Activated T-helper 17 cell treated with anti-CD3 and anti-CD28 coated beads, Interleukin-2, amount 50 U/mL, for 72 hours (primary cell): ENCODE measurements at places on chromosomes 7 and 10. TPM values are rescaled to one million over a fixed set of nuclear protein-coding genes. Genes with fewer than 3 reads are reported as not detected.
A peak's percentile ranks its signal among the peaks of the same experiment; 100 is the strongest.

Gene STEAP2
- 0.24 TPM for total RNA-seq

Gene NUTM2B
- total RNA-seq, result 0.45 TPM

Gene NODAL
- total RNA-seq, result not detected

- no peaks in the 10 kb centered on the region for H3K36me3 ChIP-seq
- H3K27ac ChIP-seq, result peak overlapping the region; percentile 58
- H3K4me3 ChIP-seq, result peak overlapping the region; percentile 47
- peaks cover 10% of the 10 kb centered on the region for H3K4me1 ChIP-seq
- ATAC-seq, result peak; percentile 84
- H3K27me3 ChIP-seq, result no peaks in the 10 kb centered on the region
These were observed 41.1 kb downstream of the ZC3HC1 start for GRCh38 chr7:130009848-130010688.

DNA sequence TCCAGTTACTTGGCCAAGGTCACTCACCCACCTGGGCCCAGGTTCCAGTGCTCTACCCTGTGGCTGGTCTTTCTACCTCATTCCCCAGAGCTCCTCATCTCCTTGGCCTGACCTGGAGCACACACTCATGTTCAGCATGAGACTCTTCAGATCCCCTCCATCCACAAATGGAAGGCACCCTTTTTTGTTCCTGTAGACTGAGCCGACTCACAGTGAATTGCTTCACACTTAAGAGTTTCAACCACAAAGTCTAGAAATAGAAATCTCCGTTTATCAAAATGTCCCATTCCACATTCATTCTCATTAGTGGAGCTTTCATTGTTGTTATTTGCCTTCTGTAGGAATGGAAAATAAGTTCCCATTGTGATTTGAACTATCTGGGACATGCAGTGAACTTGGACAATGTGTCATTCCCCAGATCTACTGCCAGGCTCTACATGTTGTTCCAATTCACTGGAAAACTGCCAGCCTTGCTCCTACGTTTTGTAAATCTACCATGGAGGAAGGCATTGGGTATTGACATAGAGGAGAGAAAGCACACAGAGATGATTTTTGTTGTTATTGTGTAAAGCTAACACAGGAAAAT is 125.3 kb upstream of the CELF2 start:
- no peak overlapping the region for H3K27ac ChIP-seq
- no peaks in the 10 kb centered on the region for H3K36me3 ChIP-seq
- H3K27me3 ChIP-seq, result peaks cover 27% of the 10 kb centered on the region
- no peaks in the 10 kb centered on the region for H3K4me1 ChIP-seq

GRCh38 chr10:101575091-101575490 is 13.0 kb downstream of the POLL start:
- H3K36me3 ChIP-seq, result peaks cover 4% of the 10 kb centered on the region
- H3K27ac ChIP-seq, result no peak overlapping the region
- no peaks in the 10 kb centered on the region for H3K27me3 ChIP-seq
- H3K4me3 ChIP-seq, result no peak overlapping the region
- H3K4me1 ChIP-seq, result no peaks in the 10 kb centered on the region
- ATAC-seq, result no peak

Gene KCNMA1
- 0.48 TPM for total RNA-seq

DNA sequence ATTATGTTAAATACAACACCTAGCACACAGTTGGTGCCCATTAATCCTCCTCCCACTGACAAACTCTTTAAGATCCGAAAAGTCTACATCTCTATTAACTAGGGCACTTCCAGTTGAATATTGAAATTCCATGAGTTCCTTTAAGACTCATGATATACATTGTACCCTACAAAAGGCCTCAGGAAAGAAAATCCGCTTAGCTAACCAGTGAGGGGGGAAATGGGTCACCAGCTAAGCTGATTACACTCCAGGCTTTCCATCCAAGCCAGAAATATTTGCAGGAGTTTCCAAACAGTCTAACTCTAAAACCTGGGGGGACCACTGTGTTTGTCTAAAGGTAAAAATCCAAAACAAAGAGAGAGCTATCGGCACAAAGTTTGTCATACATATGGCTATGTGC is 1.3 kb upstream of the LRIT2 start:
- H3K27ac ChIP-seq, result no peak overlapping the region
- ATAC-seq, result no peak
- H3K27me3 ChIP-seq, result peaks cover 34% of the 10 kb centered on the region
- no peak overlapping the region for H3K4me3 ChIP-seq
- no peaks in the 10 kb centered on the region for H3K36me3 ChIP-seq

DNA sequence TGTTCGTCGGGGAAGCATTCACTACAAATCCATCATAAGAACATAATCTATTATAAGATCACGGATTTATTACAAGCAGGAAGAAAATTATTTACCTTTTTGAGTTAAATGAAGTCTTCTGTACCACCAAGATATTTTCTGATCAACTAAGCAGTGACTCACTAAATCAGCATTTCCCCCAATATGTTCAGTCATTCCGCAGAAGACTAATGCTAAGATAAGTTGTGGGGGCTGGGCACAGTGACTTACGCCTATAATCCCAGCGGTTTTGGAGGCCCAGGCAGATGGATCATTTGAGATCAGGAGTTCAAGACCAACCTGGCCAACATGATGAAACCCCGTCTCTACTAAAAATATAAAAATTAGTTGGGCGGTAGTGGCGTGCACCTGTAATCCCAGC is 144.2 kb upstream of the EGR2 start:
- no peaks in the 10 kb centered on the region for H3K36me3 ChIP-seq
- H3K27ac ChIP-seq, result no peak overlapping the region
- no peak overlapping the region for H3K4me3 ChIP-seq

Gene LRIT2
- not detected for total RNA-seq

DNA sequence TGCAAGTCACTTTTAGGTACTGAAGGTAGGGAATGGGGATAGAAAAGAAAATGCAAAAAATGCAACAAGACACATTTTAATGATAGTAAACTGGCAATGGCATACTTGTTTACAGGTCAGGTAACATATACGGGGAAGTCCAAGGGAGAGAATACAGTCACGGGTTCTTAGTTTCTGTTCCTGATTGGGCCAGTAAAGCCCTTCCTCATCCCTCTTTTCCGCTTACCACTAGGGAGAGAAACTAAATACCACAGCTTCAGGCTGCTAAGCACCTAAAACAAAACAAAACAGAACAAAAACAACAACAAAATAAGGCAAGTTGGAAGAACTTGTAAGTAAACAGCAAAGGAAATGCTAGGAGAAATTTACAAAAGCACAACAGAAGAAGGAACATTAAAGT is 65.2 kb upstream of the OGDHL start:
- H3K27me3 ChIP-seq, result no peaks in the 10 kb centered on the region
- ATAC-seq, result no peak
- no peaks in the 10 kb centered on the region for H3K4me1 ChIP-seq
- H3K36me3 ChIP-seq, result peaks cover 71% of the 10 kb centered on the region
- H3K4me3 ChIP-seq, result no peak overlapping the region

Gene FAM237B
- not detected for total RNA-seq

DNA sequence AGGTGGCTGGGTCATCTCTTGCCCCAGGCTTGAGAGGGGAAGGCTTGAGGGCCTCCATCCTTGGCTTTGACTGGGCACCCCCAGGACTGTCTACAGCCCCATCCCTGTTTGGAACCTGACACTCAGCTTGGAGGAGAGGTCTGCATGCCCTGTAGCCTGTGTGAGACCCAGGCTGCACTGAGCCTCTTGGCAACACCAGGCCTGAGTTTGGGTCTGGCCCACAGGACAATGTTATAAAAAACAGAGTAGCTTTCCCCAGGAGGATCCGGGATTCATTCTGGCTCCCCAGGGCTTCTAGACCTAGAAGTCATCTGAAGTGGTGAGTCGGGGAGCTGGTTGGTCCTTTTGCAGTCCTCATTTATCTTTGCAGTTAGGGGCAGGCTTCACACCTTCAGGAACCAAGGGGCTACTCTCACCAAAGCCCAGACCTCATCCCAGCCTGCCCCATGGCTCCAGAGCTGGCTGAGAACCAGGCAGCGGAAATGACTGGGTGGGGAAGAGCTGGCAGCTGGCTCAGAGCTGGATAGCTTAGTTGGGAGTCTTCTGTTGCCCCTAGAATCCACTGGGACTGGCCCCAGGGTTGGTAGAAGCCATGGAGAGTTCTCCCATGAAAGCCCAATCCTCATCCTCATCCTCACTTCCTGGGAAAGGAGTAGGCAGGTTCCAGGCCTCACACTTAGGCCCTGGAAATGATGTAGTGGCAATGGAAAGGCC is 68.8 kb downstream of the ADCYAP1R1 start:
- no peak for ATAC-seq
- peaks cover 21% of the 10 kb centered on the region for H3K27me3 ChIP-seq
- peaks cover 3% of the 10 kb centered on the region for H3K4me1 ChIP-seq
- no peak overlapping the region for H3K4me3 ChIP-seq
- no peaks in the 10 kb centered on the region for H3K36me3 ChIP-seq

- no peaks in the 10 kb centered on the region for H3K27me3 ChIP-seq
- H3K36me3 ChIP-seq, result peaks cover 49% of the 10 kb centered on the region
- H3K4me1 ChIP-seq, result peaks cover 5% of the 10 kb centered on the region
- no peak overlapping the region for H3K27ac ChIP-seq
- no peak overlapping the region for H3K4me3 ChIP-seq
These were observed 4.8 kb upstream of the KCNIP2 start for GRCh38 chr10:101848408-101848807.

- no peaks in the 10 kb centered on the region for H3K4me1 ChIP-seq
- H3K27ac ChIP-seq, result no peak overlapping the region
- H3K4me3 ChIP-seq, result no peak overlapping the region
- H3K27me3 ChIP-seq, result no peaks in the 10 kb centered on the region
- no peak for ATAC-seq
- H3K36me3 ChIP-seq, result no peaks in the 10 kb centered on the region
These were observed 337.3 kb downstream of the WDR37 start for GRCh38 chr10:1393481-1393880.

Gene PGAM2
- not detected for total RNA-seq

Gene RPEL1
- total RNA-seq, result not detected

Gene MUC3A
- not detected for total RNA-seq

Gene UCMA
- not detected for total RNA-seq

DNA sequence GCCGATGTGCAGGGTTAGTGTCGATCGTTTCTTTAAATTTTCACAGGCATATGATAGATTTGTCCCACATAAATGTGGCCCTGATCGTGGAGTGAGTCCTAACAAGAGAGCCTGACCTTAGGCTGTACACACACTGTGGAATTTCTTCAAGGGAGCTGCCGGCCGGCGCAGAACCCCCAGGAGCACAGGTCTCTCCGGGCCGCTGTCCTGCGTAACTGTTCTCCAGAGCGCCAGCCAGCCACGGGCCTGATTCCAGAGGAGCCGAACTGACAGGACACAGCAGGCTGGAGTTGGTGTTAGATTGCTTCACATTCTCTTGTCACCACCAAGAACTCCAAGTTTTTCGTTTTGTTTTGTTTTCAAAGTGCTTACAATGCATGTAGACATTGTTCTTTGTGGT is 37.3 kb downstream of the SHH start:
- peaks cover 7% of the 10 kb centered on the region for H3K4me1 ChIP-seq
- peaks cover 98% of the 10 kb centered on the region for H3K36me3 ChIP-seq
- no peak overlapping the region for H3K27ac ChIP-seq
- no peak overlapping the region for H3K4me3 ChIP-seq

Gene ADIRF
- total RNA-seq, result not detected

Gene GNGT1
- total RNA-seq, result not detected

Gene SYT15B
- total RNA-seq, result 0.11 TPM

DNA sequence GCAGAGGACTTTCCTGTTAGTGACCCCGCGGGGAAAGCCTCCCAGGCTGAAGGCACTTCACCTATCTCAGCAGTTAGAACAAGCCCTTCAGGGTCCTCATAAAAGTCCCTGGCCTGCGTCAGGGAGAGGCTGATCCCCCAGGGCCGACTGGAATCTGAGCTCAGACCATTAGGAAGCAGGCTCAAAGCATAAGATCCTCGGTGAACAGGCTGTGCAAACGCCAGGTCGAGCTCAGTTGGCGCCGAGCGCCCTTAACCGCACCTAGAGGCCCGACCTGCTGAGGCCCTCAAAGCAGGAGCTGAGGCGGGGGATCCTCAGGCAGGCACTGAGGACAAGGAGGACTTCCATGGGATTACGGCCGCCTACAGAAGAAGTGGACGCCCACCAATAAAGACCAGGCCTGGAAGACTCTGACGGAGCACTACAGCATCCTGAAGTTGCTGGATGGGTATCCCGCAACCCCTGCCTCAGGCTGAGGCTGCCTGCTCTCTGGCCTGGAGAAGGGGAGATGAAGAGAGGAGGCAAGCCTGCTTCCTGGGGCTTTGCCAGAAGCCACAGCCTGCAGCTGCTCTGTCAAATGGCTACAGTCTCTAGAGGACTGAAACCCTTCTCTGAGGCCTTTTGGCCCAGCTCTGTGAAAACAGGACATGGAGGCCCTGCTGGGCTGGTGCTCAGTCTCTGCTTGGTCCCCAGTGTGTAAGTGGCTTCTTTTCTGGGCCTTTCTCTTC is 29.9 kb downstream of the LIPJ start:
- H3K27ac ChIP-seq, result no peak overlapping the region
- H3K4me1 ChIP-seq, result no peaks in the 10 kb centered on the region
- H3K36me3 ChIP-seq, result no peaks in the 10 kb centered on the region
- no peak overlapping the region for H3K4me3 ChIP-seq
- no peak for ATAC-seq
- H3K27me3 ChIP-seq, result no peaks in the 10 kb centered on the region

GRCh38 chr10:60186315-60187071 is 203.2 kb downstream of the ANK3 start:
- H3K27me3 ChIP-seq, result no peaks in the 10 kb centered on the region
- no peak overlapping the region for H3K4me3 ChIP-seq
- H3K4me1 ChIP-seq, result no peaks in the 10 kb centered on the region
- no peak overlapping the region for H3K27ac ChIP-seq
- H3K36me3 ChIP-seq, result peaks cover 86% of the 10 kb centered on the region

Gene MYPN
- total RNA-seq, result not detected

- no peak overlapping the region for H3K27ac ChIP-seq
- H3K36me3 ChIP-seq, result no peaks in the 10 kb centered on the region
- H3K4me3 ChIP-seq, result no peak overlapping the region
These were observed 338.9 kb upstream of the MBL2 start for GRCh38 chr10:53111529-53111928.

DNA sequence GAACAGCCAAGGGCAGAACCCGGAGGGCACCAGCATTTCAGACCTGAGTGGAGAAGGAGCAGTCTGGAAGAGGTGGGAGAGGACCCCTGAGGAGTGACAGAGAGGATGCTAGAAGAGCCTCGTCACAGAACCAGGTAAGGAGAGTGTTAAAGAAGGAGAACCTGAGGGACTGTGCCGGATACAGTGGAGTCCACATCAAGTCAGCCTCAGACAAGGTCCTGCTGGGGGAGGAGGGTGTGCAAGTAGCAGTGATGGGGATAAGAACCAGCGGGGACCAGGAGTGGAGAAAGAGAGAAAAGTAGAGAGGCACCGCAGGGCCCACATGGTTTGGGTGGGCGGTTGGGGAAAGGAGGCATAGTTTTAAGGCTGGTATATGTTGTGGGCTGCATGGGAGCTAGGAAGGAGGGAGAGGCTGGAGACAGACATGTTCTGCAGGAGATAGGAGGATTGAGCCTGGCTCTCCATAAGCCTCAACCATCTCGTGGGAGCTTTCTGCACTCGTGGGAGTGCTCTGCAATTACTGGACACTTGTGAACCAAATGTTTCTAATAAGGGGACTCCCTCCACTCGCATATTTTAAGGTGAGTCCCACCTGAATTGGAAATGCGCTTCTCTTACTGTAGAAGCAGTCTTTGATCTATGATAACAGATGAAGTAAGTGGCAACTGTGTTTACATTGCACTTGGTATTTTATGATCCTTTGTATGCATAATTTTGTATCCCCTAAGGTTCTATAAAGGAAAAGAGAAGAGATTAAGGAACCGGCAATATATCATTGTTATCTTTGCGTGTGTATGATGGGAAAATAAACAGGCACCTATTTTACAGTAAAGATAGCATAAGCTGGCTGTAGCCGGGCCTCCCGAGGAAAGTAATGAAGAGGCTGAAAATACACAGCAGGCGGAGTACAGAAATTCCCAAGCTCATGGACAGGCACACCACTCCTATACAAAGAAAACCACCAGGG is 154.8 kb downstream of the ADAM12 start:
- H3K4me3 ChIP-seq, result no peak overlapping the region
- no peaks in the 10 kb centered on the region for H3K36me3 ChIP-seq
- H3K27me3 ChIP-seq, result no peaks in the 10 kb centered on the region
- no peaks in the 10 kb centered on the region for H3K4me1 ChIP-seq
